Neural crest cell (in vitro differentiated cells): ENCODE measurements at places on chromosomes 5 and 9. TPM values are rescaled to one million over a fixed set of nuclear protein-coding genes. Genes with fewer than 3 reads are reported as not detected.

The PCDHGA12 gene
- total RNA-seq, result 1.5 and 1.8 TPM in 2 replicates

The PCDHGB4 gene
- total RNA-seq, result 4.2 and 5.3 TPM in 2 replicates

DNA sequence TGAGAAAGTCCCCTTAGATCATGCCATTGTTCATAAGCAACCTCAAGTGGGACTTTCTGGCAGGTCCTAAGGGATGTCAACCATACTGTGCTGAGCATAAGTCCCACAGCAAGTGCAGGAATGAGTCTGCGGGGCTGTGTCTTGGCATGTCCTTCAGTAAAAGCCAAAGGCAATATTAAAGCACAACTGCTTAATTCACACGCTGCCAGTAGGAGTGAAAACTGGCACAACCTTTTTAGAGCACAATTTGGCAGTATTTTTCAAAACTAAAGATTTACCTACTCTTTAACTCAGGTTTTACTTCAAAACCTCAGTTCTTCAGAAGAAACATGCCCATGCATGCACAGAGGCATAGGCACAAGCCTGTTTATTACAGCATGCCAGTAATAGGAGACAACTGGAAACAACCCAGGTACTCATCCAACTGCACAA is 24.4 kb upstream of the SMAD5 start:
- DNase-seq, result no peak
- peaks cover 16% of the 10 kb centered on the region for H3K4me1 ChIP-seq
- no peak overlapping the region for H3K4me3 ChIP-seq
- no peaks in the 10 kb centered on the region for H3K36me3 ChIP-seq
- no peaks in the 10 kb centered on the region for H3K27me3 ChIP-seq

The DPM2 gene
- total RNA-seq, result 52.2 and 59.1 TPM in 2 replicates

DNA sequence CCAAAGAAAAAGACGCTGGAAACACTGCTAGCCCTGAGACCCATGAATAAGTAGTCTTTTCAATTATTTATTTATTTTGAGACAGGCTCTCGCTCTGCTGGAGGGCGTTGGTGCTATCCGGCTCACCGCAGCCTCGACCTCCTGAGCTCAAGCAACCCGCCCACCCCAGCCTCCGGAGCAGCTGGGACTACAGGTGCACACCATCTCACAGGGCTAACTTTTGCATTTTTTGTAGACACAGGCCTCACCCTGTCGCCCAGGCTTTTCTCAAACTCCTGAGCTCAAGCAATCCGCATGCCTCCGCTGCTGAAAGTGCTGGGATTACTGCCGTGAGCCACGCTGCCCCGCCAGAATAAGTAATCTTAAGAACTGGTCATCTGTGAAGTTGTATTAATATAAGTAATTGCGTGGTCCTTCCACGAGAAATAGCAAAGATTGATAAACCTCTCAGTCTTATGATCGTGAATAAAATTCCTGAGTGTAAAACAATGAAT is 1.6 kb downstream of the ANXA2R start:
- peaks cover 44% of the 10 kb centered on the region for H3K4me1 ChIP-seq
- no peak overlapping the region for H3K4me3 ChIP-seq
- peaks cover 3% of the 10 kb centered on the region for H3K36me3 ChIP-seq
- no peak overlapping the region for H3K27ac ChIP-seq

The TIMD4 gene
- not detected in 2 replicates for total RNA-seq
